ENCODE measurements at places on chromosomes 2 and 18.

GRCh38 chr2:8729939-8730338, 48.1 kb downstream of the ID2 start:
- no peaks in the 10 kb centered on the region for H3K4me1 ChIP-seq
- H3K4me3 ChIP-seq: no peak overlapping the region
- H3K27me3 ChIP-seq: no peaks in the 10 kb centered on the region
- H3K36me3 ChIP-seq: peaks cover 75% of the 10 kb centered on the region

DNA sequence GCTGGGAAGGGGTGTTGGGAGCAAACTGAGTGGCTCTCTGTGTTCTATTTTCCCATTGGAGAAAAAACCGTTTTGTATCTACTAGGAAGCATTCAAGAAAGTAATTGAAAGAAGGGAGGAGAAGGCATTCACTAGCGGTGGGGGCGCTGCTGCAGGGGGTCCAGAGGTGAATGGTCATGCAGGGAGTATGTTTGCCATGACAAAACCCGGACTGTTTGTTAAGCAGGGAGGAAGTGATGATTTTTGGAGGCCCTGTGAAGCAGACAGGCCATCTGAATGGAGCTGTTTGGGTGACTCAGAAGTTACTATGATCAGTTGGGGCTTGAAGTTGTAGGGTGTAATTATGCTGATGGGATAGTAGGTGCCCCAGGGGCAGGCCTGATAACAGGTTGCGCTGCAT, 7.0 kb downstream of the TAF4B start:
- DNase-seq: no peak
- no peaks in the 10 kb centered on the region for H3K36me3 ChIP-seq
- H3K27ac ChIP-seq: no peak overlapping the region
- H3K4me3 ChIP-seq: no peak overlapping the region
- H3K4me1 ChIP-seq: peaks cover under 1% of the 10 kb centered on the region

DNA sequence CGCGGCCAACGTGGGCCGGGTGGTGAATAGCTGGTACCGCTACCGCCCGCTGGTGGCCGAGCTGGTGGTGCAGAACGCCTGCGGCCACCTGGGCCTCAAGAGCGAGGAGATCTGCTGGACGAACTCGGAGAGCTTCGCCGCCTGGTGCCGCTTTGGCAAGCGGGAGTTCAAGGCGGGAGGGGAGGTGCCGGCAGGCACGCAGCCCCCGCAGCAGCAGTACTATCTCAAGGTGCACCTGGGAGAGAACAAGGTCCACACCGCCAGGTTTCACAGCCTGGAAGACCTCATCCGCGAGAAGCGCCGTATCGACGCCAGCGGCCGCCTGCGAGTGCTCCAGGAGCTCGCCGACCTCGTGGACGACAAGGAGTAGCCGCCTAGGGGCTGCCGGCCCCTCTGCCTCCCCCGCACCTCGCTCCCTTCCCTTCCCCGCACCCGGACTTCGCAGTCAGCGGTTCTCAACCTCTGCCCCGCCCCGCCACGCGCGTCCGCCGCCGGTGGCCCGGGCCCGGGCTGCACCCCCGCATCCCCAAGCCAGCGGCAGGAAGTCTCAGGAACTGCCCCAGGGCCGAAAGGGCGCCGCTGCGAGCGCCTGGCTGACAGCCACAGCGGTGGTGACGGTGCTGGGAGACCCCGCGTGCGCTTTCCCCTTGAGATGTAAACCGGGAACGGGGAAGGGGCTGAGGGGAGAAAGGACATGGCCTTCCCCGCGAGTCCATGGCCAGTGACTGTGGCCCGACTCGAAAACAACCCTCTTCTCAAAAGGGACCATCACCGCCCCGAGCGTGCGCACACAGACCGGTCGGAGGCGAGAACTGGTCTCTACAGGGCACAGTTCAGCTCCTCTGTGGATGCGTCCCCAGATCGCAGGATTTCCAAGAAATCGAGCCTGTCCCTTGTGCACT, 2.2 kb downstream of the LRATD1 start:
- DNase-seq: peak; percentile 73
- H3K27me3 ChIP-seq: peaks cover 82% of the 10 kb centered on the region
- H3K27ac ChIP-seq: peak overlapping the region; percentile 81
- H3K4me1 ChIP-seq: peaks cover 43% of the 10 kb centered on the region
- no peaks in the 10 kb centered on the region for H3K36me3 ChIP-seq

DNA sequence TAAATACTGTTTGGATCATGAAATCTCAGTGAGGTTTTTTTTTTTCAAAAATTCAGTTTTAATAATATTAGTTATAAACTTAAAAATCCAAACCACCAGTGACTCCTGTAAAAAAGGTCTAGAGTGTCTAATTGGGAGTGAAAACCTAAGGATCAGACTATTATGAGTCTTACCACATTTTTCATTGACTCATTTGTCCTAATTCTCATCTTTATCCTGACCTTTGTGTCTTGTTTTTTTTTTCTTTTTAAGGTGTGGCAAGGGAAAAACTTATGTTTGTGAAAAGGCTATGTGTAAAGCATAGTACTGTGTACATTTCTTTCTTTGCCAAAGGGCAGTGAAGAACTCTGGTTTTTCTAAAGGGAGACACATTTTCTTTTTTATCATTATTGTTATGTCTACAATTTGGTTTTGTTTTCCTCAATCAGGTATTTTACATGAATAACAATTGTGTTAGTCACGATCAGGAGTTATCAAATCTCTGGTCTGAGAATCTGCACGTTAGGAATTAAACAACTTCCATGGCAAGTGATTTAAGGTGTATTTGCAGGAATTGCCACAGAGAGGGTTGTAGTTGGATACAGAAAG, 52.6 kb downstream of the RHBDD1 start:
- no peak overlapping the region for H3K27ac ChIP-seq
- peaks cover 13% of the 10 kb centered on the region for H3K4me1 ChIP-seq
- no peak for DNase-seq
- H3K4me3 ChIP-seq: no peak overlapping the region

- no peaks in the 10 kb centered on the region for H3K27me3 ChIP-seq
- peaks cover 25% of the 10 kb centered on the region for H3K4me1 ChIP-seq
- DNase-seq: no peak
- peaks cover 38% of the 10 kb centered on the region for H3K36me3 ChIP-seq
Observed at GRCh38 chr2:147923846-147924245, 79.0 kb downstream of the ACVR2A start.

DNA sequence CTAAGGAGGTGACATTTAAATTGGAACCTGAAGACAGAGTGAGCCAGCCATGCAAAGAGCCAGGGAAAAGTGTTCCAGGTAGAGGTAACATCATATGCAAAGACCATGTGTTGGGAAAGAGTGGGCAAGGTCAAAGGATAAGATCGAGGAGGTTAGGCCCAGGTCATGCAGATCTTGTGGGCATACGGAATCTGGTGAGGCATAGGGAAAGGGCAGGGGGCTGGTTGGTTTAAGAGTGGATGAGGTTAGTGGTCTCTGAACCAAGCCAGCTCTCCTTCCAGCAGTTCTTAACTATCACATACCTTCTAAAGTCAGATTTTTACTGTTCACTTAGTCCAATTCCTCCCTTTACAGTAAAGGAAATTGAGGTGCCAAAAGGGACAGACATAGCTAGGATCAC, 3.0 kb downstream of the ANKRD53 start:
- DNase-seq: no peak
- peaks cover 45% of the 10 kb centered on the region for H3K4me1 ChIP-seq
- H3K36me3 ChIP-seq: peaks cover 9% of the 10 kb centered on the region
- no peak overlapping the region for H3K27ac ChIP-seq

DNA sequence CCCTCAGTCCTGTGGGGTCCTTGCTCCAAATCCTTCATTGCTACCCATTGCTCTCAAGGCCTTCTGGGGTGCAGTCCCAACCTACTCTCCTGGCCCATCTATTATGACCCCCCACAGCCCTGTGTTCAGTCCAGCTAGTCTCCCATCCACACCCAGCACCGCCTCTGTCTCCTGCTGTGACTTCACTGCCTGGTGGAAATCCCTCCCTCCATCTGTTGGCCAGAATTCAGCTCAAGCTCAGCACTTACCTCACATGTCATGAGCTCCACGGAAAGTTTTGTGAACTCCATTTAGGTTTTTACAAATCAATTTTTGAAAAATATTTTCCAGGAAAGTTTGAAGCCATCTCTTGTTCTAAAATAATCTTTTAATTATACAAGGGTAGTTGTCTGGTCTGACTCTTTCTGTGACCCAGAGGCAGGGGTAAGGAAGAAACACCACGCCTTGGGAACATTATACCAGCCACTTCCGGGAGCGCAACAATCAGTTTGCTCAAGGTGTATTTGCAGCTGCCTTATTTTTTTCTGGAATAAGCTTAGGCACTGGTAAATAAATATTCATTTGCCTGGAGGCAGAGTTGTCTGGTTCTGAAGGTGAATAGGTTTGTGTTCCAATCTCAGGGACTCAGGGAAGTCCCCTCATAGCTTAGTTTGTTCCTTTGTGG, 110.8 kb downstream of the VIT start:
- H3K27ac ChIP-seq: no peak overlapping the region
- no peak for DNase-seq
- H3K4me1 ChIP-seq: no peaks in the 10 kb centered on the region
- H3K4me3 ChIP-seq: no peak overlapping the region

- peaks cover 26% of the 10 kb centered on the region for H3K36me3 ChIP-seq
- no peak overlapping the region for H3K4me3 ChIP-seq
- no peak for DNase-seq
- H3K27me3 ChIP-seq: no peaks in the 10 kb centered on the region
- no peaks in the 10 kb centered on the region for H3K4me1 ChIP-seq
Observed at GRCh38 chr2:175955136-175955535, 46.9 kb downstream of the LNPK start.

DNA sequence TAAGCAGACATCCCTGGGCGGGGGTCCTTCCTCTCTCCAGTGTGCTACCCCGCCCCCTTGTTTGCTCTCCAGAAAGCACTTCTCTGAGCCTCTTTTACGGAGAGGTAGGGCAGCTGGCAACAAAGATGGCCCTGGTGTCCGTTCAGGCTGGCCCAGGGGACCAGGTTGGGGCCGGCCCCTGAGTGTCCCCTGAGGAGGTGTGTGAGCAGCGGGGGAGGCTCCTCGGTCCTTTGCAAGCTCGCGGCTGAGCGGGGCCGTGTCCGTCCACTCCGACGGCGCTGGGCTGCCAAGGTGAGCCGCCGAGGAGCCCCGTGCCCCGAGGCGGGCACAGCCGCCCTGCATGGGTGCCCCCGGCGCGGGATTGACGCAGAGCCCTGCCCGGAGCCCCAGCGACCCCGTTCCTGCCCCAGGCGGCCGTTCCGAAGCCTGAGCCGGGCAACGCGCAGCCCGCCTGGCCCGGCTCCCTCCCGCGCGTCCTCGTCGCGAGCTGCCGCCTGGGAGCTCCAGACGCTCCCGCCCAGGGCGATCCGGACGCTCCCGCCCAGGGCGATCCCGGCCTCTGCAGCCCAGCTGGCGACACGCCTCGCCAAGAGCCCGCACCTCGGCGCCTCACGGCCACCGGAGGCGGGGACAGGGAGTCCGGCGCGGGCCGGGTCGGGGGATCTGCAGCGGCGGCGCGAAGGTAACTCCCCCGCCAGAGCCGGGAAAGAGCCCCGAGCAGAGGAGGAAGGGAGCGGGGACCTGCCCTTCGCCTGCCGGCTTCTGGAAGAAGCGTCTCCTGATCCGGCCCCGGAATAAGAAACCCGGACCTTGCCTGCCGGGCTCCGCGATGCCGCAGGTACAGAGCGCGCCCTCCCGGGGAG, at the start of gene PROKR1:
TSS of gene PROKR1 (plus strand) at position 569 of the 863 bp plus-strand sequence. CDS start 2,243 bp downstream, outside the sequence.
- peaks cover 16% of the 10 kb centered on the region for H3K4me1 ChIP-seq
- no peaks in the 10 kb centered on the region for H3K36me3 ChIP-seq
- no peak within 1 kb of the TSS for H3K27ac ChIP-seq
- peak; percentile 26 for DNase-seq
- peaks cover 100% of the 10 kb centered on the region for H3K27me3 ChIP-seq

- H3K27ac ChIP-seq: no peak overlapping the region
- no peaks in the 10 kb centered on the region for H3K4me1 ChIP-seq
- H3K36me3 ChIP-seq: no peaks in the 10 kb centered on the region
- H3K27me3 ChIP-seq: peaks cover 15% of the 10 kb centered on the region
- H3K4me3 ChIP-seq: no peak overlapping the region
- no peak for DNase-seq
Observed at GRCh38 chr2:17104454-17104853, 413.8 kb downstream of the RAD51AP2 start.

DNA sequence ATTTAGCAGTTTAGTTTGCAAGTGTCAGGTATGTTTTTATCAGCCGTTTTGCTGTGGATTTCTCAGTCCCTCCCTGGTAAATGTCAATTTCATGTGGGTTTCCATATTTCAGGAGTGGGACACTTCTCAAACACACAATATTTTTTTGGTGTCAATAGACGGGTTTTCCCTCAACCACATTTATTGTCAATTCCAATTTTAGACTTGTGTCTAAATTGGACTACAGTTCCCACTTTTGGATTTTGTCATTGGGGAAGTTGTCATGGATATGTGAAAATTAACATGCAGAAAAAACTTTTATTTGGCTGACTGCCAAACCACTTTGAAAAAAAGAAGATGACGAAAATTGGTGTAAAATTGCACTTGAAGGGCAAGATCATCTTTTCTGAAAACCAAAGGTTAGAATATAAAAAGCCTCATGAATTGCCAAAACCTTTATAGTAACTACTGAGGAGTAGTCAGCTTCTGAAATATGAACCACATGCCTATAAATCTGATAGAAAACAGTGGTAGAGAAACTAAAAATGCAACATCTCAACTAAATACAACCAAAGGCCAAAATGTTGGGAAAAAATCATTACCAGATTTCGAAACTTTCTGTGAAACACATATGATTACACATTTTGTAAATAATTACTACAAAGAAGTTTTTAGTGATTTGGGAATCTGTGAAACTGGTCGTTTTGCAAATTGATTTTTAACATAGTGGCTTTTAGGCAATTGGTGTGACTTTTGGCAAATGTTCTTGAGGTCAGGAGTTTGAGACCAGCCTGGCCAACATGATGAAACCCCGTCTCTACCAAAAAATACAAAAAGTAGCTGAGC, 106.4 kb downstream of the BCL2L11 start:
- H3K36me3 ChIP-seq: no peaks in the 10 kb centered on the region
- H3K27me3 ChIP-seq: no peaks in the 10 kb centered on the region
- no peak overlapping the region for H3K4me3 ChIP-seq
- peaks cover 8% of the 10 kb centered on the region for H3K4me1 ChIP-seq
- DNase-seq: no peak

DNA sequence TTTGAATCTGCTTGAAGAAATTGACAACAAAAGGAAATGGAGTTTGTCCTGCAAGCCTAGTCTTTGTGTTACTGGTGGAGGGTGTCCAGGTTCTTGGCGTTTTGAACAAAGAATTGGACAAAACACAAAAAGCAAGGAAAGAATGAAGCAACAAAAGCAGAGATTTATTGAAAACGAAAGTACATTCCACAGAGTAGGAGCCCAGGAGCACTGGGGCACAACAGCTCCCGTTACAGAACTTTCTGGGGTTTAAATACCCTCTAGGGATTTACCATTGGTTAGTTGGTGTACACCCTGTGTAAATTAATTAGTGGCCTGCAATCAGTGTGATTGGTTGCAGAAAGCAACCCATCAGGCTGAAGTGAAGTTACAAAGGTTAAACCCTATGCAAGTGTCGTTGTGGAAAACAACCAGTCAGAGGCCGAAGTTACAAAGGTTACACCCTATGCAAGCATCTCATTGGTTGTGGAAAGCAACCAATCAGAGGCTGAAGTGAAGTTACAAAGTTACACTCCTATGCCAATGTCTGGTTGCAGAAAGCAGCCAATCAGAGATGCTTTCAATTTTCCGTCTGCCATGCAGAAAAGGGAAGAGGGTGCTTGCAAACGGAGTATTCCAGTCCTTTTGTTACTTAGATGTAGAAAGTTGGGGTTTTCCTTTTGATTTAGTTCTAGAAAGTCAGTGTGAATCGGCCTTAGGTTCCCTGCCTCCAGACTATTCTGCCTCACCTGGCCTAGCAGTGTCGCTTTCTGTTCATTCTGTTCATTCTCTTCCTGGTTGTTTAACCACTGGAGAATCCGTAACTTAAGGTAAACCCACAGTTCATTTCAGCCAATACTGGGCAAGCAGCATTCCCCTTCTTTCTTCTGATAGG, 47.6 kb upstream of the PTH2R start:
- H3K4me3 ChIP-seq: no peak overlapping the region
- peaks cover 34% of the 10 kb centered on the region for H3K36me3 ChIP-seq
- H3K27me3 ChIP-seq: no peaks in the 10 kb centered on the region
- DNase-seq: no peak
- H3K27ac ChIP-seq: no peak overlapping the region
